Fibroblast of skin of right quadriceps (primary cell): ENCODE measurements at places on chromosomes 12 and 14.

GRCh38 chr14:75833326-75834020 lies 148.3 kb downstream of the TGFB3 start:
- DNase-seq: no peak

- DNase-seq: no peak
These were observed 3.2 kb upstream of the CRIP1 start for GRCh38 chr14:105483300-105484068.

GRCh38 chr12:11686120-11686519 lies 36.6 kb downstream of the ETV6 start:
- no peak for DNase-seq

DNA sequence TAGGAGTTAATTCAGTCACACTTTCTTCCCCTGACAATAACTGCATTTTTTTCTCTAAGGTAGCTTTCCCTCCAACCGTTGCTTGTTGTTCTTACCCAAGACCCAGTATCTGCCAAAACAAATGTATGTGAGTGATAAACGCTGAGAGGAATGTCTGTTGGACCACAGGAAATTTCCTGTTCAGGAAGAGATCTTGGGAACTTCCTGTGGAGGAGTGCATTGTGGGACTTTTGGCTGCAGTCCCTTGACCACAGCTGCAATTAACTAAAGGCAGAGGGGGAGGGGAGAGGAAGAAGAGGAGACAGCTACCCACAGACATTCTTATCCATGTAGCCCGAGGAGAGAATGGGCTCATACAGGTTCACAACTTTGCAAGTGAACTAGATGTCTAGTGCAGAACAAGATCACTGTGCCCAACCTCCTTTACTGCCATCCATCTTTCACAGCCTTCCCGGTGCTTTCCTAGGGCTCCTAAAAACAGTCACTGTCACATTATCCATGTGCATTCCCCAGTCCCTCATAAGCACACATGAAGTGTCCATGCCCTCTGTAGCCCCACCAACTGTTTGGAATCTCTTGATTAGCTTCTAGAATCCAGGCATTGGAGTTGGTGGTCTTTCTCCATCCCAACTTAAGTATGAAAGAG lies 149.5 kb downstream of the ETV6 start:
- DNase-seq: peak; percentile 96

DNA sequence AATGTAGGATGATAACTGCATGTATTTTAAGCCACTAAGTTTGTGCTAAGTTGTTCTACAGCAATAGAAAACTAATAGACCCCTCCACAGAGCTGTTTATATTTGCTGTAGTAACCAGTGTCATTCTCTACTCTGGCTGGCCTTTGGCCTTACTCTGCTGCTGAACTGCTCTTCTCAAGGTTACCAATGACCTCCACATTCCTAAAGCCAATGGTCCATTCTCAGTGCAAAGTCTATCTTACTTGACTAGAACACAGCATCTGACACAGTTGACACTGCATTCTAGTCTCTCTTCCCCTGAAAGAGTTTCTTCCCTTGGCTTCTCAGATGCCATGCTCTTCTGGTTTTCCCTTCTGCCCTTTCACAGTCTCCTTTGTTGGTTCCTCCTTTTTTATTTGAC lies 154.8 kb upstream of the CRY1 start:
- no peak for DNase-seq

- no peak for DNase-seq
These were observed 71.8 kb downstream of the ZNF664 start for GRCh38 chr12:124044809-124045321.
